COLO829 (cell line): ENCODE measurements at places on chromosomes 6 and 20.

DNA sequence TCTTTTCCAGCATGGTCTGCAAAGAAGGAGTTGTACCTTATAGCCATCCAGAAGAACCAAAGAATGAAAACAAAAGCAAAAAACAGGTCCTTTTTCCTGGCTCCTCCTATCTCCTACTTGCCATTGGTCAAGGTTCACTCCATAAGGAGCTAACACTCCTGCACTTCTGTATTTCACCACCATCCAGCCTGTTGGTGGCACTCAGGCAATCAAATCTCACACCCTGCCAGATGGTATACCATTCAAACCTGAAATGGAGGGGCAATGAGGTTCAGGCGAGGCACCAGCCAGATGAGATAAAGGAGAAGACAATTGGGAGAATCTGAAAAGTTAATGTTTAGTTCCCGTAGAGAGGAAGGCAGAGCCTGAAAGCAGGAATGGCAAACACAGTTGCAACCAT lies 203.8 kb downstream of the ALDH8A1 start:
- DNase-seq: no peak

DNA sequence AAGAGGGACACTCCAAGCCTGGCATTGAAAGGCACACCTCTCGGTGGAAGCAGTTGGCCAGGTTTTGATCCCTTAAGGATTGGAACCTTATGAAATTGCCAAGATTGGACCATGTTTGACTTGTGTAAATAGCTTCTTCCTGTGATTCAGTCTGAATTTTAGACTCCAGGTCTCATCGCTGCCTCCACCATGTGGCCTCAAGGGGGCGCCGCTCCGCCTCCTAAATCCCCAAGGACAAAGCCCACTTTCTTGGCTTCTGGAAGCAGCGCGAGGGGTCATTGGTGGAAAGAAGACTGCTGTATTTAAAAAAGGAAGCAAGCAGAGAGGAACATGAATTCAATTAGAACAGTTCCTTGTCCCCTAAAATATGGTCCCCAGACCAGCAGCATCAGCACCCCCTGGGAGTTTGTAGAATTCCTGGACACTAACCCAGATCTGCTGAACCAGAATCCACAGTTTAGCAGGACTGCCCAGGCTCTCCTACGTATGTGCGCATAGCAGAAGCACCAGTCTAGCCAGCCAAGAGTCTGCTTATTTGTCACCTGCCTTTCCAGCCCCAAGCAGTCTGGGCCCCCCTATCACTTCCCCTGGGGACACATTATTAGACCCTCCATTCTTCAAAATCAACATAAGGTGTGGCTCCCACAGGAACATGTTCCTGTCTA lies 108.5 kb downstream of the LY86 start:
- peak; percentile 61 for DNase-seq

- DNase-seq: no peak
Measured at GRCh38 chr6:150118627-150119026, 24.2 kb upstream of the PPP1R14C start.

- no peak for DNase-seq
Measured at GRCh38 chr6:136415351-136416007, 125.8 kb upstream of the BCLAF1 start.

DNA sequence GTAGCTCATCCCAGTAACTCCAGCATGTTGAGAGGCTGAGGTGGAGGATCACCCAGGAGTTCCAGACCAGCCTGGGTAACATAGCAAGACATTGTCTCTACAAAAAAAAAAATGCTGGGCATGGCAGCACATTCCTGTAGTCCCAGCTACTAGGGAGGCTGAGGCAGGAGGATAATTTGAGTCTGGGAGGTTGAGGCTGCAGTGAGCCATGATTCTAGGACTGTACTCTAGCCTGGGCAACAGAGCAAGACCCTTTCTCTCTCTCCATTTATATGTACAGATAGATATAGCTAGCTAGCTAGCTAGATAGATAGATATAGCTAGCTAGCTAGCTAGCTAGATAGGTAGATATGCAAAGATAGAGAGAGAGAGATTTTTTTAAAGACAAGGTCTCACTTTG lies 20.4 kb downstream of the ILRUN start:
- no peak for DNase-seq

- DNase-seq: no peak
Measured at GRCh38 chr6:72861059-72861458, 239.2 kb downstream of the KCNQ5 start.

GRCh38 chr6:157798851-157799250 lies 24.2 kb upstream of the SNX9 start:
- no peak for DNase-seq

DNA sequence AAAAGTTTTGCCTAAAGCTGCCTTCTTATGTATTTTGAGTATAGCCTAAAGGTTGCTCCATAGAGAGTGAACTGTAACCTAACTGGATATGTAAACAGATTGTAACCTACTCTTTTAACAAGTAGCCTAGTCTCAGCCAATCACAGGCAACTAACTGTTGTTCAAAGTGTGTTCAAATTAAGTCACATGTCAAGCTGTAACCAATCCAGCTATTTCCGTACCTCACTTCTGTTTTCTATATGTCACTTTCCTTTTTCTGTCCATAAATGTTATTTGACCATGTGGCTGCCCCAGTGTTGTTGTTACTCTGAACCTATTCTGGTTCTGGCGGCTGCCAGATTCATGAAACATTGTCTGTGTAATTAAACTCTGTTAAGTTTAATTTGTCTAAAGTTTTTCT lies 47.4 kb upstream of the RNGTT start:
- DNase-seq: no peak

GRCh38 chr20:49705358-49705757 lies 8.3 kb downstream of the B4GALT5 start:
- no peak for DNase-seq

DNA sequence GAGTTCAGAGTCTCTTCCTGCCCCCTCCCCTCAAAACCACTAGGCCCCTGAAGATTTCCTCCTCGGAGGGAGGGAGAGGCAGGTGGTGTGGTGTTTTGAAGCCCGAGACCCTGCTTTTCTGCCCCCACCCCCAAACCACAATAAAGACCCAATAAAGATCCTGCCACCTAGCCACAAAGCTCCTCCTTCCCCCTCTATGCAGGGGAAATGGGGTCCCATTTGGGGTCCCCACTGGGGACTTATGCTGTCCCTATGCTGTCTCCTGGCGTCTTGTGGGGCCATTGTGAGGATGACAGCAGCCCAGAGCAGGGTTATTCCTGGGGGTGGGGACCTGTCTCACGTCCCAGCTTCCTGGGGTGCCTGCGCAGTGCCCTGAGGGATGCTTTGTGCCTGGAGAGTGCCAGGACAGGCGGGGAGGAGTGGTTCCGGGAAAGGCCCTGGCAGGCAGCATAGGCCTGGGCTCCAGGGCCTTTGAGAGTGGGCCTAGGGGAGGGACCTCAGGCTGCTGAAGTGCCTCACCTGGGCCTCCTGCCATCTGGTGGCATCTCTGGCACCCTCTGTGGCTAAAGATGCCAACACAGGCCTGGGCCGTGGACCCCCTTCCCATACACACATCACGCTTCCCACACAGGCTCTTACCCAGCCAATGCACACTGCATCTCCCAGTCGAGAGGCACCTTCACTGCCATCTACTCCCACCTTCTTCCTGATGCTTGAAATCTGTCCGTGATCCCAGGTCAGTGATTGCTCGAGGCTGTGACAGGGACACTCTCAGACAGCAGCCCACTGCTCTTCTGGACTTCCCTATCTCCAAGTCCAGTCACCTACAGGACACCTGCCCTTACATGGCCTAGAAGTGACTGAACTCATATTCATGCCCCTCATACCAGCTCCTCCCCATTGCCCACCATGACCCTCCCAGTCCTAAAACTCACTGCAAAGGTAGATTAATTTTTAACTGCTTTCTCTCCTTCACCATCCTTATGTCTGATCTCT lies 7.9 kb upstream of the ARMC12 start:
- DNase-seq: no peak

- DNase-seq: no peak
Measured at GRCh38 chr6:105301072-105301503, 101.8 kb downstream of the PREP start.

DNA sequence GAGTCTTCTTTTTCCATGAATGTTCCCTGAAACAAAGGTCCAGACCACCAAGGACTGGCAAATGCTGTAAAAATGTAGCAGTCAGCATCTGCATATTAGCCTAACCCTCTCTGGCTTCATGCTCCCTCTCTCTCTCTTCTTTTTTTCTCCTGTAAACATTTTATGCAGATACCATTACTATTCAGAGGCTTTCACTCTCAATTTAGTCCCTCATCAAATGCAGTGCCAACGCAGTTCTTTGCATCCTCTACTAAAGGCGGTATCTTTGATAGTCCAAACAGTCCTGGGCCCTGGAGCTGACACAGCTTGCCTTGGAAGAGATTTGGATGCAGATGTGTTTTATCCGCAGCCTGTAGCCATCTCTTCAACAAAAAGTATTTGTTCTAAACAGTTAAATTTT lies 167.1 kb upstream of the MMS22L start:
- no peak for DNase-seq

DNA sequence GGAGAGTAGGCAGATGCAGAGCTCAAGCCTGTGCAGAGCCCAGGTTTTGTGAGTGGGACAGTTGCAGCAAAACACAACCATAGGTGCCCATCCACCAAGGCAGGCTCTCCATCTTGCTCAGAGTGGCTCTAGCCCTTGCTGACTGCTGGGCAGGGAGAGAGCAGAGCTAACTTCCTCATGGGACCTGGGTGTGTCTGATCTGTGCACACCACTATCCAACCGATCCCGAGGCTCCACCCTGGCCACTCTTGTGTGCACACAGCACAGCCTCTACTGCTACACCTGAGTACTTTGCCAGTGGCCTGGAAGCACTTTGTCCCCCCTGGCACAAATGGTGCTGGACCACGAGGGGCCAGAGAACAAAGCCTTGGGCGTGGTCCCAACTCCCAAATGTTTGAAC lies 7.9 kb upstream of the DEFB125 start:
- DNase-seq: no peak

GRCh38 chr20:52761867-52762266 lies 210.3 kb upstream of the TSHZ2 start:
- DNase-seq: no peak

GRCh38 chr20:36309643-36310042 lies 3.5 kb downstream of the DLGAP4 start:
- DNase-seq: no peak

- no peak for DNase-seq
Measured at GRCh38 chr20:8395956-8396355, 263.9 kb downstream of the PLCB1 start.

DNA sequence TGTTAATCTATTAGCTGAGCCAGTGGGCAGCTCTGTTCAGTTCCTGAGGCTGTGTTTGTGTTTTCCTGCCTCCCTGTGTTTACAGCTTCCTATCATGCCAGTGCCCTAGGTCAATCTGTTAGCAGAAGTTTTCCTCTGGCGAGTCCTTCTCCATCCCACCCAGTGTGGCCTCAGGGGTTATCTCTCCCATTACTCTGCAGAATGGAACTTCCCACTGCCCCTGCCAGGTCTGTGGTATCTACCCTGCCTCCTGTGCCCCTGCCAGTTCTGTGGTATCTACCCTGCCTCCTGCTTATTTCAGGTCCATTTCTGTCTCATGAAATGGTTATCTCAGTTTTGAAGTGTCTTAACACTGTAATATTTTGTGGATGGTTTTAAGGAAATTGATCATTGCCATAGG lies 63.1 kb downstream of the SLX4IP start:
- no peak for DNase-seq

DNA sequence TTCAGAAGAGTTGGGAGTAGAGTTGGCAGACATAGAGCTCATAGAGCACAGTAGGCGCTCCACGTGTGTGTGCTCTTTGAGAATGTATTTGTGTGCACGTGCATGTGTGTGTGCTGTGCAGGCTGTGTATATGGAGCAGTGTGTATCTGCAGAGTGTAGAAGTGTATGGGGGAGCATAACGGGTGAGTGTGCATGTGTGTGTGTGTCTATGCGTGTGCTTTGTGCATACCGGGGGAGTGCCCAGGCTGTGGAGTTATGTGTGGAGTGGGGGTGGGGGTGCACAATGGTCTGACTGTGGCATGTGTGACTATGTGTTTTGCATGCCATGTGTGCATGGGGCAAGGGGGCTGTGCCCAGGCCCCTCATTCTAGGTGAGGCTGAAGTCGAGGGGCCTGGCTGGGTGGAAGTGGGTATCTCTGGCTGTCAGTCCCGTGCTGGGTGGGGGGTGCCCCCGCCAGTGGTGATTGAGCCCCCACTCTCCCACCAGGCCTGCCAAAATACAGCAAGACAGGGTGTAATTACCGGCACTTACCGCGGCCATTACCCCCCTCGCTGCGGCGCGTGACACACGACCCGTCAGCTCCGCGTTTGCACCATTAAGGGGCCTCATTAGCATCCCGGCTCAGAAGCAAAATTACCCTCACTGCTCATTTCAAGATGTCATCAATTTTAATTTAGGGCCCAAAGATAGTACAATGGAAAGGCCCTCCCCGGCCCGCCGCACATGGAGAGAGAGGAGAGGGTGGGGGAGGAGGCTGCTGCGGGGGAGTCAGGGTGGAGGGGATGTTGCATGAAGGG lies 39.1 kb downstream of the MDFI start:
- DNase-seq: no peak

GRCh38 chr6:169254456-169255316 lies 1.0 kb upstream of the THBS2 start:
- DNase-seq: no peak

GRCh38 chr20:58790454-58790853 lies 60.2 kb downstream of the GNAS-AS1 start:
- DNase-seq: no peak

- no peak for DNase-seq
Measured at GRCh38 chr6:140736231-140736630, 1361.8 kb upstream of the CITED2 start.

- no peak for DNase-seq
Measured at GRCh38 chr20:483815-484644, 21.7 kb upstream of the TBC1D20 start.

- no peak for DNase-seq
Measured at GRCh38 chr20:10374036-10374435, 60.0 kb downstream of the MKKS start.

- peak; percentile 32 for DNase-seq
Measured at GRCh38 chr20:35978041-35978513, 9.7 kb downstream of the CNBD2 start.
